ENCODE measurements at places on chromosomes 2 and 18. TPM values are rescaled to one million over a fixed set of nuclear protein-coding genes. Genes with fewer than 3 reads are reported as not detected.

Gene FLACC1
- 1.5 TPM for total RNA-seq

Gene MOGAT1
- not detected for total RNA-seq

DNA sequence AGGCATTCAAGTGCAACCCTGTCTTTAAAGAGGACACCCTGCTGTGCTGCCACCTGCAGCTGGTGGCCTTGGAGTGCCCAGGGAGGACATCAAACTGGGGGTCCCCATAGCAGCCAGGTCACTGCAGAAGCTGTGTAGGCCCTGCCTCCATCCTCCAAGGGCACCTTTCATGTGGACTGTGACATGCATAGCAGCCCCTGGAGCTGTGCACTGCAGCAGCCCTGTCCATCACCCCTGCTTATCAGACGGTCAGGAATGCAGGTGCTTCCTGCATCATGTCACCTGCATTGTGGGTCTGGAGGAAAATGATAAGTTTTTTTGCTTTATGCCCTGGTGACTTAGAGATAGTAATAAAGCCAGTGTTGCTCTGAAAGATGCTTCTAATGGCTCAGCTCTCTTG, 155.7 kb downstream of the DYSF start:
- DNase-seq, result no peak

DNA sequence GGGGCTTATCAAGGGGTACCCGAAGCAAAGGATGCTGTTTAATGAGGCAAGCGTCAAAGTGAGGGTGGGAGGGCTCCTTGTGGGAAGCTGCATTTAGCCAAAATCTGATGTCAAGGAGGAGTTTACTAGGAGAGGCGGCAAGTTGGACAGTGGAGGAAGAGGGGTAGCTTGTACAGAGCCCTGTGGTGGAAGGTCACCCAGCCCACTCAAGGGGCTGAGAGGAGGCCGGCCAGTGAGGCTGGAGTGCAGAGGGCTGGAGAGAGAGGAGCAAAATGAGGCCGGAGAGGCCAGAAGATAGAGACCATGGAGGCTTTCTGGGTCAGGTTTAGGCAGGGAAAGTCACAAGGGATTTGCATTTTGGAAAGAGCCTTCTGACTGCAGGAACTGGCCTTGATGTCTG, 49.5 kb downstream of the ASB1 start:
- no peak for DNase-seq

DNA sequence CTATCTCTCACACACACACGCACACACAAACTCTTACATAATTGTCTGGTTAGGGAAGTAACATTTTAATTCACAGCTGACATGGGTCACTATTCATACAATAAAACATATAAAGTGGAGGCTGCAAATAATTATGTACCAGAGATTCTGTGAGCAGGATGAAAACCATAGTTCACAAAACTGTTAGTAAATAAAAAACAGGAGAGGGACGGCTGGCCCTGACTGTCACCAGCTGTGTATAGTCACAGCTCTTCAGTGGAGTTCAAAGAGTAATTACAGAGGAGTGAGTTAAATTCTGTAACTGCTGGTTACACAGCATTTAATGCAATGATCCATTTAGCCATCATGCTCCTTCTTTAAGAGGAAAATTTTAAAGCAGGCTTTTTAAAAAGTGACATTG, 76.9 kb downstream of the NRXN1 start:
- DNase-seq, result no peak

GRCh38 chr2:109383505-109384307, 230.1 kb downstream of the SEPTIN10 start:
- DNase-seq, result no peak

DNA sequence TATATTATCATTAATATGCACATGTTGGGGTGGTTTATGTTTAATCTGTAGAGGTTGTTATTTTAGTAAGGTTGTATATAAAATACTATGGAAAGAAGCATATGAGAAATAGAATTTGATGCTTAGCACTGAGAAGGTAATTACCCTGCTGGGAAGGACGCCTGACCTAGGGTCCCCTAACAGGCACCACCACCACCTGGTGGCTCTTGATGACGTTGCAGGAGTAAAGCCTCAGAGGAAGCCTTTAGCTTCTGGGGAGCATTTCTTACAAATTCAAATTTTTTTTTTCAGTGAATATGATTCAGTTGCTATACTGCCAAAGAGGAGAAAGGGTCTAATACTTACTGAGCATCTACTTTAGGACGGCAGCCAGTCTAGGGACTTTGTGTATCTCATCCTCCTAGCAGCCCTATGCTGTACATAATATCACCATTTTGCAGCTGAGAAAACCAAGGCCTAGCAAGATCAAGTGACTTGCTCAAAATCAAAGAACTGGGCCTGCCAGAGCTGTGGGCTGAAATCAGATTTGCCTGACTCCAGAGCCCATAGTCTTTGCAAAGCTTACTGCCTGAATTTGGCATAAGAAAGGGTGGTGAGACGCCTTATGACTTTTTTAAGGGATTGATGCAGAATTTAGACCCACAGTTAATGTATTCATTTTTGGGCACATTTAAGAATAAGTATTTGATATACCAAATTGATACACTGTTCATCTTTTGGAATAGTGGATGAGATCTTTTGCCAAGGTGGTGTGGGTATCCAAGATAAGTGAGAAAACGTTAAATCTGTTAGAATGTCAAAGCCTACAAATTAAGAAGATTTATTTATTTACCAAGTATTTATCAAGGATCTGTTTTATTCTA, 78.8 kb upstream of the GAREM1 start:
- peak; percentile 61 for DNase-seq

- DNase-seq, result no peak
These were observed 132.4 kb upstream of the ST6GAL2 start for GRCh38 chr2:107018366-107018765.

DNA sequence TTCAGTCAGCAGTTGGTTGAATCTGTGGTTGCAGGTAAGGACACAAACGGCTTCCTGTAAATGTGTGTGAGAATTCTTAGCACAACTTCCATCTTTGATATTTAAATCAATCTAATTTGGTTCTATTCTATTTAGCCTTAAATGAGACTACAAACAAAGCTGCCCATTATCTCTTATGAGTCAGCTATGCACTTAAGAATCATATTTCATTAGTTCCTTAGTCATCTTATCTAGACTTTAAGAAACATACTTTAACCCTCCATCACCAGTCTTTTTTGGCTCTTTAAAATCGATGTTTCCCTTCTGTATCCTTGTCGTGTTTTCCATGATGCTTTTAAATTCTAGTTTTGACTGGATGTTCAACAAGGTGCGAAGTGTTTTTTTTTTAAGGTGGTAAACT, 114.4 kb upstream of the TMEM200C start:
- DNase-seq, result no peak

- no peak for DNase-seq
These were observed 31.9 kb downstream of the C2orf74 start for GRCh38 chr2:61193670-61194561.

- DNase-seq, result no peak
These were observed 23.5 kb downstream of the MAL start for GRCh38 chr2:95048825-95049682.

- no peak for DNase-seq
These were observed 80.9 kb downstream of the NCOA1 start for GRCh38 chr2:24571828-24572442.

All from G401 (cell line).